Spinal cord (tissue), 10 donors: ENCODE measurements at places on chromosomes 12 and 14. TPM values are rescaled to one million over a fixed set of nuclear protein-coding genes. Genes with fewer than 3 reads are reported as not detected.

DNA sequence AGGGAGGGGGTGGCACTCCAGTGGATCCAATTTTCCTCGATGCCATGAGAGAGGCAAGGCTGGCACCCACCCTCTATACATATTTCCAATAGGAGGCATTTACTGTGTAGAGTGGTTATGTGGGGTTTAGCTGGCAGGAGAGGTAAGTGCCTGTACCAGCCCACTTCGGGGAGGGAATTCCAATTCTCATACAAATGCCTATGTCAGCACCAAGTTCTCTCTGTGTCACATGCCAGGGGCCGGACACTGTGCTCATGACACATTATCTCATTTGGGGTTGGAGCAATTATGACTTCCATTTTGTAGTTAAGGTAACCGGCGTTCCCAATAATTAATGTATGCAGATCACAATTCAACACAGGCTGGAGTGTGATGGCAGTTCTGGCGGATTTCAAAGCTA is 284.3 kb downstream of the KSR2 start:
- H3K4me3 ChIP-seq, result no peak overlapping the region
- H3K4me1 ChIP-seq, result peaks cover 5% of the 10 kb centered on the region
- DNase-seq, result no peak
- no peak overlapping the region for H3K27ac ChIP-seq

DNA sequence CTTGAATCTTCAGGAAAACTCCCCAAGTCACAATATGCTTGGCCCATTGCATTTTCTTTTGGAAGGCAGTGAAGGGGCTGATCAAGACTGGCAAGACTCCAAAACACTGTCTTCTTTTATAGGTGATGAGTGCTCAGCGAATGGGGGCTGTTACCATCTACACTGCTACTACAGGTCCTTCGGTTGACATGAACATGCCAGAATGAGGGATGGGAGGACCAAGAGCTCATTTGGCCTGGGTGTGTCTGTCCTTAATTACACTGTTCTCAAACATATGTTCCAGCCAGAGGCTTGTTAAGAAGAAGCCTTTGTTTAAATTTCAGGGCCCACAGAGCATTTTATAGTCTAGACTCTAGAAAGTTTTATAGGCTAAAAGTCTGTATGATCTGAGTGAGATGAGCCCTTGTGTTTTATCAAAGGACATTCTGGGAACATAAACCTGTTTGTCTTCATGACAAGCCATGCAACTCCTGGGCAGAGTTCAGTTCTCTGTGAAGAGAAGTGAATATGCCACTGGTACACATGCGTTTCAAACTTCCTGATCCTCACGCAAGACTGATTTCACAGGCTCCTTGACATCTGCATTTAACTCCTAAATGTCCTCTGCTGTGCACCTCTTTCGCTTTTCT is 4.7 kb upstream of the FAM234B start:
- no peak for DNase-seq
- H3K4me1 ChIP-seq, result no peaks in the 10 kb centered on the region
- no peak overlapping the region for H3K27ac ChIP-seq
- no peaks in the 10 kb centered on the region for H3K27me3 ChIP-seq
- no peaks in the 10 kb centered on the region for H3K36me3 ChIP-seq

The EVL gene
- polyA plus RNA-seq, result 542 TPM

DNA sequence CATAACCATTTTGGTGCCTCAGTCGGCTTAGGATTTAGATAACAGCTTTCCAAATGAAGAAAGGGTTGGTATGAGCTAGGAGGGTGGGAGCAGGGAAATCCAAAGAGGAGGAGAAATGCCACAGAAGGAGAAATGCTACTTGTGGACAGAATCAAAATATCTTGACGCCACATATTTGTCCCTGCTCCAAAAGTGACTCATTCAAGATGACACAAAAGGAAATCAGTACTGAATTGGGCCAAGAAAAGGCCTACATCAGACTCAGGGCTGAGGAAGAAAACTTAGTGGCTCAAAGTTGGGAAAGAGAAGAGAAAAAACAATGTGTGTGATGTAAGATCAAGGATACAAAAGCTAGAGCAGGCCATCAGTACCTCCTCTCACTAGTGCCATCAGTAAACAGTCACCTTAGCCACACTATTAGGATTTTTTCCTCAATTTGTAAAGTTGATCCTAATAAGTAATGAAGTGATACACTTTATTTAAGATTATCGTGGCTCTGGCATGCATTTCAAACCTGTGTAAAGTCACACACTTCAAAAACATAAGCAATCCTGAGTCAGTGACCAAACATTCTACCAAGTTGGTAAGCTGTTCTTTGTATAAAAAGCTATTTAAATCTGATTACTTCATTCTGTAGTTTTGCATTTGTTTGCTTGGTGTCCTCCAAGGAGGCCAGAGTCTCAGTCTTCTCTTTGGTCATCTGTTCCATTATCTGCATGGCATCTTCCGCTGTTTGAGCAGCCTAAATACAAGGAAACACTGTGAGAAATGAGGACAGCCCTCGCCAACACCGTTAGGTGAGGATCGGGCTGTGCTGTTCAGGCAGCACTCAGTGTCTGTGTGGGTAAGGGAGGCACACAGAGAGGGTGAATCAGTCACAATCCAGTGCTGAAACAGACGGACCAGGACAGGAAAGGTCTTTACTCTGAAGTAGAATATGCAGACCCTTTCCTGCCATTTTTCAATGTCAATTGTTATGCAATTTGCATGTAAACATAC is 52.6 kb upstream of the VPS33A start:
- DNase-seq, result no peak
- H3K27ac ChIP-seq, result no peak overlapping the region
- peaks cover 46% of the 10 kb centered on the region for H3K36me3 ChIP-seq
